ENCODE measurements at places on chromosomes 2 and 18.

DNA sequence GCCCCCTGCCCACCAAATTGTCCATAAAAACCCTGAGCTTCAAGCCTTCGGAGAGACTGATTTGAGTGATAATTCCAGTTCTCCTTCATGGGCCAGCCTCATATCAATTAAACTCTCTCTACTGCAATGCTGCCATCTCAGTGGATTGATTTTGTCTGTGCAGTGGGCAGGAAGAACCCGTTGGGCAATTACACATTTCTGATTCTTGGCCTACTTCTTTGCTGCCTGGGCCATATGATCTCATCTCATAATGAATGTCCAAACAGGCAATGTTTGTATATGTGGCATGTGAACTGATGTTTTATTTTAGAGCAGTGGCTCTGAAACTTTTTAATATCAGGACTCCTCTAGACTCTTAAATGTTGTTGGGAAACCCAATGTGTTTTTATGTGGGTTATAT lies 101.2 kb upstream of the SLC38A11 start:
- DNase-seq: no peak

DNA sequence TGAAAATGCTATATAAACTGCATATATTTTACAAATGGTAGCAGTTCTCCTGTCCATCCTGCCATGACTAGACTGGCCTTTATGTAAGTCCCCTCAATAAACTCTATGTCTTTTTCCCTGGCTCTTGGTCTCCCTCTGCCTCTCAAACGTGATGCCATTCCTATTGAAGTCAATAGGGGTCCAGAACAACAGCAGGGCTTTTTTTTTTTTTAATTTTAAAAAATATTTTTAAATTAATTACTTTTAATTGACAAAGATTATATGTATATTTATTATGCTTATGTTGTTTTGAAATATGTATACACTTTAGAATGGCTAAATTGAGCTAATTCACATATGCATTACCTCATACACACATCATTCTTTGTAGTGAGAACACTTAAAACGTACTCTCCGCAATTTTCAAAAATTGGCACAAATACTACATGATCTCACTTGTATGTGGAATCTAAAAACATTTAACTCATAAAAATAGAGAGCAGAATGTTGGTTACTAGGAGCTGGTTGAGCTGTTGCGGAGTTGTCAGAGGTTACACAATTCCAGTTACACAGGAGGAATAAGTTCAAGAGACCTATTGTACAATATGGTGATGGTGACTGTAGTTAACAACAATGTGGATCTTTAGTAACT lies 123.1 kb downstream of the LRRTM4 start:
- no peak for DNase-seq

DNA sequence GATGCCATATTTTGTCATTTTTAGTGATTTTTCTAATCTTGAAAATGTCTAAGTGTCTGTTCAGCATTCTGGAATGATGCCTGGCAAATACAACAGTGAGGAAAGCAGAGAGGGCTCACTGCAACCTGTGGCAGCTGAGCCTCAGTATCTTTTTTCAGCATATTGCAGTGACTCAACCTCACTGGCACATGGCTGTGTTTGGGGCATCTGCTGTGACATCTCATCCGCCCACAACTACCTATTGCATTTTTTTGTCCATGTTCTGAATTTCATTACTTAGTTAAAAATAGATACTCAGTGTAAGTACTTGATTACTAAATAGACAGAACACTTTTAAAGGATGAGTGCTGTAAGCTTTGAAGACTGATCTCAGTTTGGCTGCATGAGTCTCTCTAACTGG lies 10.7 kb downstream of the BABAM2 start:
- DNase-seq: no peak

- DNase-seq: no peak
These were observed 58.0 kb downstream of the ZNF516 start for GRCh38 chr18:76437011-76437410.

GRCh38 chr2:60416221-60417008 lies 137.0 kb downstream of the BCL11A start:
- no peak for DNase-seq

GRCh38 chr18:55635439-55635838 lies 47.4 kb upstream of the TCF4 start:
- no peak for DNase-seq

DNA sequence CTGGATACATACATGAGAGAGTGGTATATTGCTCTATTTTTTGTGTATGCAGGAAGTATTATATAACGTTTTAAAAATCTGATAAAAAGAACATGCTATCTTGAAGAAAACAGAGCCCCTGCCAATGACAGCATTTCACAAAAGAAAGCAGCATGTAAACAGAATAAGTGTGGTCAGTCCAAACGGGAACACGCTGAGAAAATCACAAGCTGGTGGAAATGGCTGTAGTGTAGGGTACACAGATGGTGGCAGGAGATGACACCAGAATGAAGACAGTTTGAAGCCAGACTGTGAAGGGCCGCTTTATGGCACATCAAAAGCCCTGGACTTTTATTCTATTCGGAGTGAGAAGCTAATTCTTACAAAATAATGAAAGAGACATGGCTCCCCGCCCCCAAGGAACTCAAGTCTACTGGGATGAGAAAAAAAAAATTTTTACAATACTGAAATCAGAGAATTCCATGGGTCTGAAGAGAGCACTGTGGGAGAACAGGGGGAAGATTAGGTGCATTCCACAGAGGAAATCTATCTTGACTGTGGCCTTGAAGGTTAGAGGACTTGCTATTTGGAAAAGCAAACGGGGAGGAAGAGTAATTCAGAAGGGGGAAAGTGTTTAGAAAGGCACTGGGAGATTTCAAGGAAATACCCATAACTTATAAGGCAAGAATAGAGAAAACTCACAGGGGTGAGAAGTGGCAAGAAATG lies 217.7 kb upstream of the SMAD7 start:
- DNase-seq: no peak

- DNase-seq: no peak
These were observed 61.4 kb downstream of the RPL31 start for GRCh38 chr2:101063352-101064124.

- DNase-seq: no peak
These were observed 58.8 kb downstream of the APOB start for GRCh38 chr2:20985062-20985461.

- DNase-seq: no peak
These were observed 212.5 kb downstream of the ZFP36L2 start for GRCh38 chr2:43013821-43014345.

- DNase-seq: no peak
These were observed 5.1 kb upstream of the SMAD7 start for GRCh38 chr18:48955830-48956261.

DNA sequence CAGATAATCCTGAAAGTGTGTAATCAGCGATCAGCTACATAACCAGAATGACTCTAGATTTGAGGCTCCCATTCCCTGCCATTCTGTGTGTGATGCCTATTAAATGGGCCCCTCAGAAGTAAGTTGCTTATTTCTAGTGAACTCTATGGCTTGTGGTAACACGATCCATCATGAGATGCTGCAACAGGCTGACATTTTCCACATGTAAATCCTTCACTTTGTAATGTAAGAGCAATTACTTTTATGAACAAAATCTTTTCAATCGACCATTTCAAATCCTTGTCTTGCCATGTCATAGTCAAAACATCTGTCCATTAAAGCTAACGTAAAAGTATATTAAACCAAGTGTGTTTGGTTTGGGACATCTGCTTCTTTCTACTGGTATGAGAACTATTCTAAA lies 175.9 kb upstream of the ETAA1 start:
- no peak for DNase-seq

DNA sequence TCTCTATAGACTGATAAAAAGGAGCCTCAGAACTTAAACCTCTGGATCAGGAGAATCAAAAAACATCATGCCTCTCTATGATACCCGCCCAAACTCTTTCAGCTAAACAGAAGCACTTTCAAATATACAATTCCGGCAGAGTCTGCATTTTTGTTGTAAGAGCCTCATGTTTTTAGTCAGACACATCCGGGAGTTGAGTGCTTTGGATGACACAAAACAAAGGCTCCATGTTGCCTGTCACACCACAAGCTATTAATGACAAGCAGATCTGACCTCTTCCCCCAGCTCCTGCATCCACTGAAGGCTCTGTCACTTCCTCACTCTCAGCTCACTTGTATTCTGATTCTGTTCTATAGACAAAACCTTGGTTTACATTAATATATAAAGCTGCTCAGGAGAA lies 33.2 kb downstream of the SLC38A11 start:
- DNase-seq: no peak

GRCh38 chr18:12271376-12272235 lies 17.4 kb downstream of the CIDEA start:
- peak; percentile 67 for DNase-seq

- DNase-seq: no peak
These were observed 142.0 kb upstream of the UNC80 start for GRCh38 chr2:209629597-209629996.

GRCh38 chr2:9914384-9915065 lies 37.0 kb upstream of the GRHL1 start:
- peak; percentile 14 for DNase-seq

DNA sequence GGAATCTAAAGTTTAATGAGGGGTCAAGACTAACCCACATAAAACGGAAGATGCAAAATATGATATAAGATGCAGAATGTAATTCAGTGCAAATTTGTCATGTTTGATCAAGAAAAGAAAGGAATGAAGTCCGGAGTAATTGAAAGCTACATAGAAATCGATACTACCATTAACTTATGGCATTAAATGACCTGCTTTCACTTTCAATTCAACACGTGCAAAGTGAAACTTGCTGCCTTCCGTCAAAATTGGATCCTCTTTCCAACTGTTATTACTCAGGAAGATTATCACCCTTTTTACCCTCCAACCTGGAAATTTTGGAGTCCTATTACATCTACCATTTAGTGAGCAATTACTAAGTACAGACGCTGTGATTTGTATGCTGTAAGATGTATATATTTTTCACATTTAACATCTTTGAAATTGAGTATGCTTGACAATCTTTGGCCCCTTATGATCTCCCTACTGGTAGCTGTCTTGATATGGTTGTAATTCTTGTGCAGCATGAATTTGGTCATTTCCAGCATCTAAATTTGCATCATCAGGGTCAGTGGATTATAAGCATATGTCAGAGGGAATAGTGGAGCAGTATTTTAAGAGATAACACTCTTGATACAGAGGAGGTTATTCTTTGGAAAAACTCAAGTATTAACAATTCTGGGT lies 18.6 kb downstream of the UNC80 start:
- no peak for DNase-seq

- DNase-seq: peak; percentile 38
These were observed 525.6 kb downstream of the MBD2 start for GRCh38 chr18:53698907-53699306.

- no peak for DNase-seq
These were observed 136.9 kb downstream of the HDAC4 start for GRCh38 chr2:239263669-239264491.

DNA sequence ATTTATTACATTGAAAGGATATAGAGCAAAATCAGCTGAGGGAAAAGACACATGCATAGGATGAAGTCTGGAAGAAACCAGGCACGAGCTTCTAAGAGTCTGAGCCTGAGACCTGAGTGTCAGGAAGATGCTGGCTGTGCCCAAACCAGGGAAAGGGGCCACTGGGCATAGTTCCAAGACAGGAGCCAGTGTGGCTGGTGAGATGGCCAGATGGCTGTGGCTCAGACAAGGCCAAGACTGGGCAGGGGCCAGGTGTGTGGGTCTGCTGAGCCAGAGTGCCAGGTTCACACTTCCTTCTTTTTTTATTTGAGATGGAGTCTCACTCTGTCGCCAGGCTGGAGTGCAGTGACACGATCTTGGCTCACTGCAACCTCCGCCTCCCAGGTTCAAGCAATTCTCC lies 95.5 kb upstream of the ATG16L1 start:
- no peak for DNase-seq

GRCh38 chr2:65024149-65024829 lies 31.9 kb upstream of the CEP68 start:
- no peak for DNase-seq

GRCh38 chr18:9982711-9983110 lies 68.9 kb downstream of the VAPA start:
- DNase-seq: no peak

- DNase-seq: no peak
These were observed 300.5 kb downstream of the SUCLG1 start for GRCh38 chr2:84158605-84159004.

GRCh38 chr2:23524261-23524706 lies 139.3 kb downstream of the KLHL29 start:
- DNase-seq: no peak
